Activated CD8-positive, alpha-beta memory T cell treated with anti-CD3 and anti-CD28 coated beads for 48 hours (primary cell): ENCODE measurements at places on chromosomes 13 and 19.

- no peak for DNase-seq
Measured at GRCh38 chr19:55258476-55258827, 365 bp downstream of the PPP6R1 start.

GRCh38 chr13:108924541-108924940, 295.1 kb downstream of the MYO16 start:
- no peak for DNase-seq

GRCh38 chr13:73293913-73294523, 235.2 kb downstream of the KLF5 start:
- DNase-seq, result no peak

DNA sequence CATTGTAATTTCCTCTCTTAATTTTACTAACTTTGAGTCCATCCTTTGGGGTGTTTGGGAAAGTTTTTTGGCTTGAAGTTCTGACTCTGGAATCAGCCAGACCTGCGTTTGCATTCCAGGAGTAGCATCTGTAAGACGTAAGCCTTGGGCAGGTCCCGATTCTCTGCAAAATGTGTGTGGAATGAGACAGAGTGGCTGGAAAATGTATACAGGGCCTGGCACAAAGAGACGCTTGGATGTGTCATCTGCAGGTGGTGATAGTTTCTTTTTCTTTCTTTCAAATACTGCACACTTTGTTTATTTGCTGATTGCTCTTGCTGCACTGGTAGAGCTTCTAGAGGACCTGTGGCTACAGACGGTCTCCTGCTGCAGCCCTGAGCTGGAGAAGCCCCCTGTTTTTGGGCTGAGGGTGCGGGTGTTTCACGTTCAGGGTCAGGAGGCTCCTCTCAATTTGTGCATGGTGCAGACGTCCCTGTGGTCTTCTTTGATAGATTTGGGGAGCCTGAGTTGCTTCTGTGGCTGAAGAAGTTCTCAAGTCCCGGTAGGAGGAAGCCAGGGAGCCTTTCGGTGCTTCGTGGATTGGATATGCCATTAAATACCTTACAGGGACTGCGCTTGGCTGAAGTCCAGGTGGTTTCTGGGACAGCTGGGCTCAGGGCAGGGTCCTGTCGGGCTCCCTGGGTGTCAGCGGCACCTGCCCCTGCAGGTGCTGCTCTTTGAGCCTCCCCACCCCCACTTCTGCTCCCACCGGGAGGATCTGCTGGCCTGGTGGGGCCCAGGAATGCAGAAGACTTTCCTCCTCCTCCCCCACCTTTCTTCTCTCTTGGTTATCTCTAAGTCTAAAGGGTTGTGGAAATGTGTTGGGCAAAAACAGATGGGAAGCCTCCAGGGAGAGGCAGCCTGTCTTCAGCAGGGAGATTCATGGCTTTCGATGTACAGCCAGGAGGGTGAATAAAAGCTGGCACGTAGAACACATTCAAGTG, 44.0 kb upstream of the GAS6 start:
- DNase-seq, result no peak

DNA sequence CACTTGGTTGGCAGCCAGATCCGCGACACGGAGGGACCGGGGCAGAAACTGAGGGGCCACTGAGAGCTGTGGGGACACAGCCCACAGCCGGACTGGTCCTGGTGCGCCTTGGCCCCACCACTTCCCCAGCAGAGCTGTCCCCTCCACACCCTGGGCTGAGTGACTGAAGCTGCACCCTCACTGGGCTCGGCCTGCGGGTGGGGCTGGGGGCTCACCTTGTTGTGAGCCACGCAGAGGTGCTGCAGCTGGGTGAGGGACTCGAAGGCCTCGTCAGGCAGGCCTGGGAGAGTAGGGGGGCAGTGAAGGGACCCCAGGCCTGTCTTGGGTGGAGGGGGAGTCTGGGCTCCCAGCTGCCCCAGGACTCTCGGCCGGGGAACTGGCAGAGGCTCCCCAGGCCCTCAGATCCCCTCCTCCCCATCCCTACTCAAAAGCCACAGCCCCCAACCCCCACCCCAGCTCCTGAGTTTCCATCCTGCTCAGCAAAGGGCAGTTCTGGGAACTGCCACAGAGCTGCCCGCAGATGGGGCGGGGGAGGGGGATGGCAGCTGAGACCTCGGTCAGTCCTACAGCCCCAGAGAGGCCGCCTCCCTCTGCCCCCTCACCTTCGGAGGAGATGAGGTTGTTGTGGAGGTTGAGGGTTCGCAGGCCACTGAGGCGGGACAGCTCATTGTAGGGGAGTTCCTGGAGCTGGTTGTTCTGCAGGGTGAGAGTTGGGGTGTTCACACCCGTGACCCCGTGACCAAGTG, 2.3 kb downstream of the PODNL1 start:
- DNase-seq, result no peak

- DNase-seq, result no peak
Measured at GRCh38 chr13:112772539-112772909, 82.7 kb downstream of the ATP11A start.

DNA sequence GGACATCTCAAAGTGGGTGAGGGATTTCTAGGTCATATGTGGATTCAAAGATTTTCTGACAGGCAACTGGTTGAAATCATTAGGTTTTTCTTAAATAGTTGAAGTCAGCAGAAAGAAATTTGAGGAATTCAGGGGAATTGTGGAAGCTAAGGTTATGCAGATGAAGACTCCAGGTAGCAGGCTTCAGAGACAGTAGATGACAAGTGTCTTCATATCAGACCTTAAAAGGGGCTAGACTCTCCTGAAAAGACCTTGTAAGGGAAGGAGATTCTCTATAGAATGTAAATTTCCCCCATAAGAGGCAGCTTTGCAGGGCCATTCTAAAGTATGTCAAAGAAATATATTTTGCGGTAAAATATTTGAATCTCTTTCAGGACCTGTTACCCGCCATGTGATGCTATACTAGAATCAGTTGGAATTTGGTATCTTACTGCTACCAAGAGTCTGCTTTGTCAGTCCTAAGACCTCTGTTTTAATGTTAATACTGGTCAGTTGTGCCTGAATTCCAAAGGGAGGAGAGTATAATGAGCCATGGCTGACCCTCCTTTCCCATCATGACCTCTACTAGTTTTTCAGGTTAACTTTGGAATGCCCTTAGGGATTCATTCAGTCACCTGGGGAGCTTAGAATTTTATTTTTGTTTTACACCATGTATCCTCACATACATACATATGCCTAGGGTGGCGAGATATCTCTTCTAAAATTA, 1115.5 kb upstream of the SLC10A2 start:
- no peak for DNase-seq

DNA sequence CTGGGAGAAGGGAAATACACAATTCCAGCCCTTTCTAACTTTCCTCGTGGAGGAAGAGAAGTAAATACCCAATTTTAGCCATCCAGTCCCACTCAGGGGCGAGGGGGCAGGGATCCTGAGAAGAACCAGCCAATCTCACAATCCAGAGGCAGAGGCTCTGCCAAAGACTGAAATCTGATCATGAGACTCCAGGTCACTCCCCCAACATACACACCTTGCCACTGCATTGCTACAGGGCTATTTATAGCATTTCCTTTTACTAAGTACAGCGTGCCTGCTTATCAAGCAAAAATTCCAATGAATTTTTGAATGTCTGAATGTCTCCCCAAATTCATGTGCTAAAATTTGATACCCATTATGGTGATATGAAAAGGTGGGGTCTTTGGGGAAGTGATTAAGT, 1687.5 kb downstream of the EFNB2 start:
- no peak for DNase-seq

- DNase-seq, result no peak
Measured at GRCh38 chr19:55406826-55407549, 600 bp downstream of the UBE2S start.

DNA sequence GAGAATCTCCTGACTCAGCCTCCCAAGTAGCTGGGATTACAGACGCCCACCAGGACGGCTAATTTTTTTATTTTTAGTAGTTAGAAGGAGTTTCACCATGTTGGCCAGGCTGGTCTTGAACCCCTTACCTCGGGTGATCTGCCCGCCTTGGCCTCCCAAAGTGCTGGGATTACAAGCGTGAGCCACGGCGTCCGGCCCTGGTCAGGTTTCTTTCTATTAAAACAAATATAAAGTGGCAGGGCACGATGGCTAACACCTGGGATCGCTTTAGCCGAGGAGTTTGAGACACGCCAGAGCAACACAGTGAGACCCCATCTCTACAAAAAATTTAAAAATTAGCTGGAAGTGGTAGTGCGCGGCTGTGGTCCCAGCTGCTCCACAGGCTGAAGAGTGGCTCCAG, 1.5 kb upstream of the MED25 start:
- no peak for DNase-seq

GRCh38 chr19:12866416-12867119, 14.7 kb downstream of the DNASE2 start:
- no peak for DNase-seq

DNA sequence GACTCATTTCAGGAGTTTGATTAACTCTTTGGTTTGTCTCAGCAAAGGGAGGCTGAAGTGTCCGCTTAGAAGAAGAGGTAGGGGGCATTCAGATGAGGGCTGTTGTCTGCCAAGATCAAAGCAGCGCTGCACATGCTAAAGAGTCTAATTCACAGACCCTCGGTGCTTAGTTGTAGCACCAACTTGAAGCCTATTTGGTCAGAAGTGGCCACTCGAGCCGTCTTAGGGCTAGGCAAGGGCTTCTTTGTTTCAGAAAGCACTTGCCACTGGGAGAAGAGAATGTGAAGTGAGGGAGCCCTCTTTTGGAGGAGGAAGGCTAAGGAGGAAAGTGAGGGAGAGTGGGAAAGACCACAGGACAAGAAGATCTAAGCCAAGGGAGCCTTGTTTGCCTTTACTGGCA, 313.4 kb upstream of the TMTC4 start:
- DNase-seq, result no peak

DNA sequence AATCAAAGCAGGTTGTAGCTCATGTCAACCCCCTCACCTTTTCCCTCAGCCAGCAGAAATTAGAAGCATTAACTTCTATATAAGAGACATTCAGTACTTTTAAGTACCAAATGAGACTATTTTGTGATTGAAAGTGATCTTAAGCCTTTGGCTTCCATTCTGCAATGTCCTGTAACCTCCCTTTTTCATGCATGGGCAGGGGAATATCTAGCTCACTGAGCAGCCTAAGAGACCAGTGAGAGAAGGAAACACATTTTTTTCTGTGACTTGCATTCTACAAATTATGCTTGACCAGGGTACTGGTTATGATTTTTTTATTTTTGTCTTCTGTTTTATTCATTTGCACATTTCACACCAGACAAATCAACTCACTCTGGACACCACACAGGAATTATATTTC, 369.6 kb downstream of the KCTD12 start:
- DNase-seq, result no peak

DNA sequence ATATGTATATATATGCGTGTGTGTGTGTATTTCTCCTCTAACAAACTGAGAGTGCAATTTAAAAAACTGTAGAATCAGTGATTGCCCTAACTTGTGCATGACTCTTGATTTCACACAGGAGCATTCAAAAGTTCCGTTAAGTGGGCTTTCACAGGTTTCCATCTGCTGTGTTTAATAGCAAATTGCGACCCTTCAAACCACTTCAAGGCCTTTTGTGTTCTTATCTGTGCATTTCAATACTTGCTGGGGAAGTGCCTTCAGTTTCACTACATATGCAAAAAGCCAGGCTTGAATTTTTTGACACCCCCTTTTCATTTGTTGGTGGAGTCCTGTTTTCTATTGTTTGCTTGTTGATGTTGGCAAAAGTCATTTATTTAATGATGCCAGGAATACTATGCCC, 158.0 kb downstream of the TM9SF2 start:
- no peak for DNase-seq

GRCh38 chr19:20182222-20182785, 15.3 kb downstream of the ZNF486 start:
- no peak for DNase-seq

GRCh38 chr19:32186542-32187330, 158.7 kb upstream of the ZNF507 start:
- DNase-seq, result no peak

- no peak for DNase-seq
Measured at GRCh38 chr13:100854006-100854405, 179.4 kb upstream of the TMTC4 start.

DNA sequence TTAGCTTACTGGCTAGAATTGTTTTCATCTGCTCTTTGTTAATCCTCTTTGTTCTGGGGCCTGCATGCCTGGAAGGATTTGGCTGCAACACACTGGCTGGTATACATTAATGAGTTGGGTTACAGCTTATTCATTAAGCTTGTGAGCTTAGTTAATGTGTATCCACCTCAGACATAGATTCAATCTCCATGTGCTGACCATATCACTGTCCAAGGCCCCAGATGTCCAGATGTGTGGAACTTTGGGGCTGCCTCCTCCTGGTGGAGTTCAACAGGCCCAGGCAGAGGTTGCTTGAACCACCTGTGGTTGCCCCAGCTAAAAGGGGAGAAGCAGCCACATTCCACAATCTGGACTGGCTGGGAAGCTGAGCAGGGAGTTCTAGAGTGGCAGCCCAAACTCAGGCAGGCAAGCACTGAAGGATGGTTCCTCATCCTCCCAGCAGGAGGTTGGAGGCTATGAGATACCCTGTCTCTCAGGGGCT, 5.4 kb downstream of the DIAPH3 start:
- DNase-seq, result no peak
